Activated CD4-positive, alpha-beta T cell treated with anti-CD3 and anti-CD28 coated beads for 1 hour (primary cell): ENCODE measurements at places on chromosomes 1 and 21.

- no peak for DNase-seq
Measured at GRCh38 chr1:155455588-155456195, 106.9 kb downstream of the ASH1L start.

- no peak for DNase-seq
Measured at GRCh38 chr1:184237588-184237987, 149.2 kb upstream of the C1orf21 start.

DNA sequence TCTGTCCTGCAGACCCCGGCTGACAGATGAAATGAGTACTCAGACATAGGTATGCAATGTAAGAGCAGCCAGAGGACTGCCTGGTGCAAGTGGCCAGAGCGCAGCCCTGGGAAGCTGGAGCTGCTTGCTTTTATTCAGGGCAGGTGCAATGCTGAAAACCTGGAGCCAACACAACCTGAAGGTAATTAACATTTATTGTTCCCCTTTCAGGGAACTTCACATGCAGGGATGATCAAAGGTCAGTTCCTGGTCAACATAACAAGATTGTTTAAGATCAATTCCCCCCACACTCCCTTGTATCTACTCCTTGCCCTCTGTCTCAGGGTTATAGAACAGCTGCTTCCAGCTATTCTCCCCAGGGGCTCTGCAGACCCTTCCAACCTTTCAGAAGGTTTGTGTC is 48.7 kb upstream of the PRELP start:
- no peak for DNase-seq

DNA sequence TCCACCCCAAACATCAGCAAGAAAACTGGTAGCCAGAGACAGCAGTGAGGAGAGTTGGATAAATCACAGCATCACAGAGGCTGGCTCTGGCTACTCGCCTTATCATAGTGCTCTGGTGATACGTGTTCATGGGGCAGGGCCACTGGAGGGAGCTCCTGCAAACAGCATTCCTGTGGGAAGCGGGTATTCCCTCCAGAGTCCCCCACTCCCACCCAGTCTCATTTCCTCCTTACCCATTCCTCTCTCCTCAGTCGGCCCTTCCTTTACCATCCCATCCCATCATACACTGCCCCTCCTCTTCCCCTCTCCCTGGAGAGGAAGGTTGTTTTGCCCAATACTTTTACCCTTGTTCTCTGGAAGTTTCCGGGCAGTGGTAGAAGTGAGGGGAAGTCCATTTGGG is 7.1 kb downstream of the NHLH2 start:
- DNase-seq, result no peak

DNA sequence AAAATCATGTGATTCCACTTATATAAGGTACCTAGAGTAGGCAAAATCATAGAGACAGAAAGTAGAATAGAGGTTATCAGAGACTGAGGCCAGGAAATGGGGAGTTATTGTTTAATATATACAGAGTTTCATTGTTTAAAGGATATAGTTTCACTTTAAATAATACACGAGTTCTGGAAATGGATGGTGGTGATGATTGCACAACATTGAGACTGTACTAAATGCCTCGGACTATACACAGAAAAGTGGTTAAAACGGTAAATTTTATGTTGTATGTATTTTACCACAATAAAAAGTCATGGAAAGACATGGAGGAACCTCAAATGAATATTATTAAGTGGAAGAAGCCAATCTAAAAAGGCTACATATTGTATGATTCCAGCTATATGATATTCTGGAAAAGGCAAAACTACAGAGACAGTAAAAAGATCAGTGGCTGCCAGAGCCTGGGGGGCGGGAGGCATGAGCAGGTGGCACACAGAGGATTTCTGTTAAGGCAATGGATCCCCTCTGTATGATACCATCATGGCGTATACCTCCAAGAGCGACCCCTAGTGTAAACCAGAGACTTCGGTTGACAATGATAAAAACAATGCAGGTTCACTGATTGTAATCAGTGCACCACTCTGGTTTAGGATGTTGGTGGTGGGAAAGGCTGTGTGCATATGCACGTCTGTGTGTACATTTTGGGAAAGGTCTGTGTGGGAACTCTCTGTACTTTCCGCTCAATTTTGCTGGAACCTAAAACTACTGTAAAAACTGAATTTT is 7.5 kb downstream of the C1orf198 start:
- DNase-seq, result no peak

DNA sequence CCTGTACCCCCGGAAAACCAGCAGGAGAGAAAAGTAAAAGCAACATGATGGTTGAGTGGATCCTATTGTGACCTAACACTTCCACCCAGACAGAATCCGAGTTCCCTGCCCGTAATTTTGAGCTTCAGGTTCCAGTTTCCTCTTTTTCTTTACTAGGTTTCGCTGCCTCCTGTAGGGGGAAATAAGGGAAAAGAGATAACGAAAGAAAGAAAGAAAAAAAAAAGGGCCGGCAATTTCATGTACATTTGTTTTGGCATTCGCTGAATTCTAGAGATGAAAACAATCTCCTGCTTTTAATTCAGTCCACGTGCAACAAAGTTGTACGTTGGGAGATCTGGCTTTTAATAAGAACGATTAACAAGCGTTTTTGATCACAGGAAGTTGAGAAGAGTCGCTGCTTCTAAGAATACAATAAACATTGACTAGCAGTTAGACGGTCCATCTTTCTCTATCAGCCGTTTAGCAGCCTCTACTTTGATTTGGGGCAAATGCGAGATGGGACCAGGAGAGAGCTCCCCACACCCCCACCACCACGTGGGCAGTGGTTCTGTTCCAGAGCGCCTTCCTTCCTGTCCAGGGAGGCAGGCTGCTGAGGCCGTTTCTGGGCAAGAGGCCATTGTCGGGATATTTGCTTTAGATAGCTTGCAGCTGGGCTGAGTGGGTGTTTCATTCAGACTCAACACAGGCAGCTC is 155.9 kb upstream of the RUNX1 start:
- no peak for DNase-seq

- no peak for DNase-seq
Measured at GRCh38 chr1:16046842-16047241, 3.3 kb downstream of the CLCNKB start.

GRCh38 chr1:243325305-243325890 is 69.6 kb downstream of the SDCCAG8 start:
- DNase-seq, result no peak

DNA sequence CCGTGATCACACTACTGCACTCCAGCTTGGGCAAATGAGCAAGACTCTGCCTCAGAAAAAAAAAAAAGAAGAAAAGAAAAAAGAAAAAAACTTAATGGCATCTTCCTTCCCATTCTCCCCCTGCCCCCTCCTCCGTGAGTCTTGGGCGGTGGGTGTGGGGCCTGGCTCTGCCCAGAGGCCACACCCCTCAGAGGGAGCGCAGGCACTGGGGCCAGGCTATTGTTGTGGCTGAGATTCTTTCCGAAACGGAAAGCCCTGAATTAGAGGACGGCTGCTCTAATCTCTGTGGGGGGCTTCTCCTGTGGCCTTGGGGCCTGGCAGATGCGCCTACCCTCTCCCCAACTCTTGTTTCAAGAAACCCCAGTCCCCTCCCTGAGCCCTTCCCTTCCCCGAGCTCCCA is 4.1 kb upstream of the FAM110D start:
- no peak for DNase-seq

- DNase-seq, result no peak
Measured at GRCh38 chr1:182392050-182393028, 749 bp upstream of the GLUL start.

GRCh38 chr1:55720261-55720660 is 505.1 kb upstream of the USP24 start:
- DNase-seq, result no peak

- no peak for DNase-seq
Measured at GRCh38 chr1:42250164-42250563, 84.9 kb downstream of the FOXJ3 start.

- peak; percentile 38 for DNase-seq
Measured at GRCh38 chr1:201739492-201740085, 89.4 kb upstream of the IPO9 start.

- DNase-seq, result no peak
Measured at GRCh38 chr1:35838693-35839245, 31.0 kb downstream of the AGO4 start.

DNA sequence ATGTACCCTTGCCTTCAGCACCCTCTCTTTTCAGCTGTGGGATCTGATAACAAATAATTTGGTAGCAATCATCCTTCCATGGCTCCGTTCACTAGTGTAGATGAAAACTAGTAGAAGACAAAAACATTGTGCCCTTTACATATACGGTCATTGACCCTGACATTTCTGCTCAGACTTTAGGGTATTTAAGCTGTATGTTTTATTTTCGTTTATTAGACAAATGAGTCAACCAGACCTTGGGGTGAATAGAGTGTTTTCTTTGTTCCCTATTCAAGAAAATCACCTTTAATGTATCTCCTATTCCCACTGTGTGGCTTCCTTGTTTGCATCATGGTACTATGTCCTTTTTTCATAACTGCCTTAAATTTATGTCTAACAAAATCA is 187.3 kb downstream of the VAV3 start:
- DNase-seq, result no peak

GRCh38 chr1:26012864-26013263 is 8.7 kb upstream of the EXTL1 start:
- no peak for DNase-seq

- no peak for DNase-seq
Measured at GRCh38 chr1:7346600-7347570, 424.2 kb upstream of the VAMP3 start.

GRCh38 chr1:31013187-31013864 is 52.2 kb downstream of the PUM1 start:
- no peak for DNase-seq

DNA sequence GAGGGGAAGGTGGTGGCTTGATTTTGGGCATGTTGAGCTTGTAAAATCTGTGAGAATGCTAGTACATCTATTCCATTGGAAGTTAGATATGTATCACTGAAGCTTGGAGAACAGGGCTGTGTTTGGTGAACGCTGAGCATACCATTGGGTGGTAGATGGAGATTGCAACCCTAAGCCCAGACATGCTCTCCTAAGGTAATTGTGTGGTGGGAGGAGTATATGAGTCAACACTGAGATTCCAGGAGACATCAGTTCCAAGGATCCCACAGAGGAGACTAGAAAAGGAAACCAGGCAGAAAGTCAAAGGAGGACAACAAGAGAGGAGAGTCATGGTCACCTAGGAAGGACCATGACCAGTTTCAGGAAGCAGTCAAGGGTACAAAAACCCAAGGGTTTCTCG is 60.4 kb downstream of the KIF21B start:
- no peak for DNase-seq

DNA sequence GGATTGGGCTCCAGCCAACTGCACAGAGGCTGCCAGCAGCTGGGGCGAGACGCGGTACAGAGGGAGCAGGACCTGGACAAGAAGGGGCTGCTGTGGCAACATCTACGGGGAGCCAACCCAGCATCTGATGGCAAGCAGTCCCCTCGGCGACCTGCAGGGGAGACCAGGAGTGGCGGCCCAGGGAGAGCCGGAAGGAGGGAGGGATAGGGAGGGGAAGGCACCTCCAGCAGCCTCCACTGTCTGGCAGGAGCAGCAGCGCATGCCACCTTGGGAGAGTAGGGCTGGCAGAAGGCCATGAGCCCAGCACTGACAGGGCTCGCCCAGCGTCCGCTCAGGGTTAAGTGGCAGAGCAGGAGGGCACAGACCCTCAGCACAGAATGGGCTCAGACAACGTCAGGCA is 17.3 kb downstream of the CHD5 start:
- DNase-seq, result no peak

DNA sequence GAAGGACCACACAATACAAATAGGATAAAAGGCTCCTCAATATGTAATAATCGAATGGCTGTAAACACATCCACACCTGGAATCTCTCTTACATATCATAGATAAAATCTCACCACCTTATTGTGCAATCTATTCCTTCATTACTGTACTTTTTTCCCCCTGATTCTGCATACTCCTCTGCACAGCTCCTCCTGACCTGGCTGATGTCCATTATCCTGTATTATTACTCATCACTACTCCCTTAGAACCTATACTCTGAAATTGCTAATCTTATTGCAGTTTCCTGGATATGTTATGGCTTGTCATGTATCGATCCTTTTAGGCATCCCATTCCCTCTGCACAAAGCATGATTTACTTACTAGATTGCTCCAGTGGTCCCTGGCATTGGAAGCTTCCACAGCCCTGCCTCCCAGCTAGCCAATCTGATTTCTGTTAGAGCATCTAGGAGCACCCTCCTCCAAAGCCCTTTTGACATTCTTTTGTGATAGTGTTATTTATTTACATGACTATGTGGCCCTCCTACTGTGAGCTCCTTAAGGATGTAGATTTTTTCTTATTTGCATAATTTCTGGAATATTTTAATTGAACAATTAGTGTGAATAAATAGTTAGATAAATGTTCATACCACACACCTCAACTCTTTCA is 24.2 kb upstream of the PHGDH start:
- DNase-seq, result no peak

GRCh38 chr1:14302025-14302424 is 296.5 kb upstream of the KAZN start:
- no peak for DNase-seq

DNA sequence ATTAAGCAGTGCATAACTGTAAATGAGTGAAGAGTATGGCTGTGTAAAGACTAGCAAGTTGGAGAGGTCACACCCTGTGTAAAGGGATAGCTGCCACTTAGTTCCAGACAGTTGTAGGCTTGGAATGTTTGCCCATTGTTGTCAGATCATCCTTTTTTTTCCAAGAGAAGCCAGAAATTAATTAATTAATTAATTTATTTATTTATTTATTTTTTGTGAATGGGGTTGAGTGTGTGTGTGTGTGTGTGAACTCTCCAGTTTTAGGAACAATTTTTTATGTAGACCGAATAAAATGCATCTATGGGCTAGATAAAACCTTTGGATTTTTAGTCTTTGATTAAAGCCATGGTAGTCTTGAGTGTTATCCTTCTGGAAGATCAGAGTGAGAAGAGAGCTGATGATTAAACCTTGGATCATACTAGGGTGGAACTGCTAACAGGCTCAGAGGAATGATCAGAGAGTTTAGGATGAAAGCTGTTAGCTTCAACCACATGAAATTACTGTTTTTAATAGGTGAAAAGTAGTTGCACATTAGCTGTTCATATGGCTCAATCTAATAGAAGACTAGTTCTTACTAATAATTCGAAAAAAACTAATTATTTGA is 58.4 kb downstream of the OSBPL9 start:
- no peak for DNase-seq

DNA sequence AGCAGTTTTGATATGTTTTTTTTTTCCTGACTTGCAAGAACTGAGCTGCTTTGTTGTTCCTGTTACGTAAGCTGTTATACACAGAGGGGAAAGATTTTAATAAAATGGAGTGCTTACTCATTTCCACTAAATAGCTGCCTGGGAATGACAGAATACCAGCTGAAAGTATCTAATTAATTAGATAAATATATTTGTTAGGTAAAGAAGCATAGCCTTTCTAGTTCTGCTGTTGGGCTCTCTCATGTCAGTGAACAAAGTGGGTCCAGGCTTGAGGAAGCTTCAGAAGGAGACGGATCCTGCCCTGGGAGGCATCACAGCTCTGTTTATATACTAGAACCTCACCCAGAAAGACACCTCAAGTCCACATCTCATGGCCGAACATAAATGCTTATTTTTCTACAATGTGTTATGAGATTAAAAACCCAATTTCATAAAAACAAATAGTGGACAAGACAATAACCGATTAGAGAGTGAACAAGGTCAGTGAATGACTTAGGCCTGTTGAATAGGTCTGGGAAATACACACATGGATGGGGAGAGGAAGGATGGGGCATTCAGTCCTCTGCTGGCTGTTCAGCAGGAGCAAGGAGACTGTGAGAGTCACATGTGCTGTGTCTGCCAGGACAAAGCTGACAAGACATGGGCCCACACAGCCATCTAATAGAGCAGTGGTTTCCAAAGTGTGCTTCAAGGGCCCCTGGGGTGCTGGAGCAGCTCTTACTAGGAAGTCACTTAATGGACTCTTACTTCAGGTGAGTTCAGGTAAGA is 20.6 kb downstream of the TRAF5 start:
- no peak for DNase-seq

GRCh38 chr1:58773406-58773840 is 10.4 kb downstream of the JUN start:
- DNase-seq, result no peak
